Activated CD4-positive, alpha-beta T cell treated with anti-CD3 and anti-CD28 coated beads, Interleukin-2, amount 50 U/mL, for 1 hour (primary cell): ENCODE measurements at places on chromosomes 6 and 20.

DNA sequence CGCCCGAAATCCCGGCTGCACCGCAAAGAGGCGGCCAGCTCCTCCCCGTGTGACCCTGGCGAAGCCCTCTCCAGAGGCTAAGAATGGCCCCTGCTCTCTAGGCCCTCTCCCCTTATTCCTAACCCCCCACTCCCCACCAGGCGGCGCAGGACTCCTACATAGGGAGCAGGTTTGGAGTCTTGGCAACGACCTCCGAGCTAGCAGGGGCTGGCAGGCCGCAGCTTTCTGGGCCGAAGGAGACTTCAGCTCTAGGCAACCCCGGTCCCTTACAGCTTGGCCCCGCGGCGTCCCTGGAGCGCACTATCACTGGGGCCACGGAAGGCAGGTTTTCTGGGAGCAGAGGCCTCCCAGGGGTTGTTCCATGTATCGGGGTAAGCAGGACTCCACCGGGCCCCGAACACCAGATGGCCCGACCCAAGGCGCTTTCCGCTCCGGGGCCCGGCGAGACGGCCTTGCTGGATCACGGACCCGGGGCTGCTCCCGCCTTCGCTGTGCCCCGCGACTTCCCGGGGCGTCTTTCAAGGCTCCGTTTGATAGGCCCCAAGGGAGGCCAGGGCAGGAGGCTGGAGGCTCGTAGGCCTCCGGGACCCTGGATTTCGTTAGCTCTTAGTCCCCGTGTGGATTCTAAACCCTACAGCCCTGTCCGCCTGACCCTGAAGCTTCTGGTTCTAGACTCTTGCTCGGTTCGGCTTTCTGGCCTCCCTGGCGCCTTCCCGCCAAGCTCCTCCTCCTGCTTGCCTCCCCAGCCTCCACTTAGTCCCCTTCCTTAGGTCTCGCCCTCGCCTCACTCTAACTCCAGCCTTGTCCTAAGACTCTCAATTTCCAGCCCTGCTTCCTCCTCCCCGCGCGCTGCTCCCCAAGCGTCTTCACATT lies 1.9 kb downstream of the SLC32A1 start:
- peak; percentile 39 for DNase-seq

DNA sequence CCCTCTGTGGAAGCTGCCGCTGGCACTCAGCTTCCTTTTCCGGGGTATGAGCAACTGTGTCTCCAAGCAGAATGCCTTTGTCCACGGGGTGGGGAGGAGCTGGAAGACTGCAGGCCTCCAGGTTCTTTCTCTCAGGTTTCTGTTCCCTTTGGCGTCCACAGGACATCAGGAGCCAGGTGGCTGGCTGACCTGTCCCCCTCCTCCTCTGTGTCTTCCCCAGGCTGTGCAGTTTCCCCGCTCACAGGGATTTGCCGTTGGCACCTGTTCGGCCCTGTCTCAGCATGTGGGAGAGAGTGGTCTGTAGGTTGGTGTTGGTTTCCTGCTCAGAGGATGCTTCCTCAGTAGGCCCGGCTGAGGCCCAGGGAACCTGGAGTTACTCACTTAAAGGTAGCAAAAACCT lies 43.5 kb downstream of the CDS2 start:
- DNase-seq = no peak

DNA sequence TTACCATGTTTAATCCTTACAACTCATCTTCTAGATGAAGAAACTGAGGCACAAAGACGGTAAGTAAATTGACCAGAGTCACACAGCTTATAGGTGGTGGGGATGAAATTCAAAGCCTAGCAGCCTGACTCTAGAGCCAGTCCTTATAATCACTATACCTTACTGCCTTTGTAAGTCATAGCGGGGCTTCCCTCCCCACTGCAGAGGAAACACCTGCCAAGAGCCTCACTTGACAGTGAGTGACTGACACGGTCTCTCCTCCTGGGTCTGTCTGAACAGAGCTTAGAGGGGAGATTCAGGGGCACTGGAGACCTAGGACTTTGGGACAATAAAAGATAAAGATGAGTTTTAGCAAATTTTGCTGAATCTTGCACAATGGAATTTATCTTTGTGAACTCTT lies 12.8 kb downstream of the SUN5 start:
- DNase-seq = no peak

GRCh38 chr20:62738025-62738881 lies 29.6 kb downstream of the NTSR1 start:
- DNase-seq = no peak
